ENCODE measurements at places on chromosomes 12 and 14.
A peak's percentile ranks its signal among the peaks of the same experiment; 100 is the strongest.

GRCh38 chr12:85775091-85775490 lies 61.1 kb downstream of the RASSF9 start:
- DNase-seq = no peak

GRCh38 chr14:96567289-96567899 lies 65.2 kb downstream of the PAPOLA start:
- peak; percentile 62 for DNase-seq

- no peak for DNase-seq
Measured at GRCh38 chr14:50360851-50361250, 35.8 kb downstream of the CDKL1 start.

- no peak for DNase-seq
Measured at GRCh38 chr14:93185349-93185720, 218 bp downstream of the LYSET start.

DNA sequence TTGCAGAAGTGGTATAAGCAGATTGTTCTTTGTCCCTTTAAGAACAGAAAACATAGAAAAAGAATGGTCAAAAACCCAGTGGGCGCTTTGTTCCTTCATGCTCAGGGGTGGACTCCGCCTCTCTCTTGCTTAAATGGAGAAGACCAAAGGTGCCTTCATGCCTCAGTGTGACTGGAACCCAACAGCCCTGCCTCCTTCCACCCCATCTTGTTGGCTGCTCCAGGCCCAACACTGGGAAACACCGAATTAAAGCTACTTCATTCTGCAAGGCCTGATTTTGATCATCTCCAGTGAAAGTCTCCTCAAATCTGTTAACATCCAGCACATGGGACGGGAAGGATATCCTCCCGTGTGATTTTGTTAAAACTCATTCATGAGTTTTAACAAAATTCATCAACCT lies 103.7 kb downstream of the BCL11B start:
- no peak for DNase-seq

DNA sequence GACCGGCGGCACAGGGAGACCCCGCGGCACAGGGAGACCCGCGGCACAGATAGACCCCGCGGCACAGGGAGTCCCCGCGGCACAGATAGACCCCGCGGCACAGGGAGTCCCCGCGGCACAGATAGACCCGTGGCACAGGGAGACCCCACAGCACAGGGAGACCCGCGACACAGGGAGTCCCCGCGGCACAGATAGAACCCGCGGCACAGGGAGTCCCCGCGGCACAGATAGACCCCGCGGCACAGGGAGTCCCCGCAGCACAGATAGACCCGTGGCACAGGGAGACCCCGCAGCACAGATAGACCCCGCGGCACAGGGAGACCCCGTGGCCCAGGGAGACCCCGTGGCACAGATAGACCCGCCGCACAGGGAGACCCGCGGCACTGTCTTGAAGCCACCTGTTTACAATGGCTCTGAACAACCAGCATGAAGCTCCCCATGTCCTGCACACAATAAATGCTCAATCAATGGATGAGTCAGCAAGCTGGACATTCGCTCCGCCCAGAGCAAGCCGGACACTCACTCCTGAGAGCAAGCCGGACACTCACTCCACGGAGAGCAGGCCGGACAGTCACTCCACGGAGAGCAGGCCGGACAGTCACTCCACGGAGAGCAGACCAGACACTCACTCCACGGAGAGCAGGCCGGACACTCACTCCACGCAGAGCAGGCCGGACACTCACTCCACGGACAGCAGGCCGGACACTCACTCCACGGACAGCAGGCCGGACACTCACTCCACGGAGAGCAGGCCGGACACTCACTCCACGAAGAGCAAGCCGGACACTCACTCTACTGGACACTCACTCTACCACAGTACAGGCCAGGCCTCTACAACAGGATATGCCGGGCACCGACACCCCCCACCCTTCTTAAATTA lies 121.9 kb downstream of the RFLNA start:
- DNase-seq = no peak

DNA sequence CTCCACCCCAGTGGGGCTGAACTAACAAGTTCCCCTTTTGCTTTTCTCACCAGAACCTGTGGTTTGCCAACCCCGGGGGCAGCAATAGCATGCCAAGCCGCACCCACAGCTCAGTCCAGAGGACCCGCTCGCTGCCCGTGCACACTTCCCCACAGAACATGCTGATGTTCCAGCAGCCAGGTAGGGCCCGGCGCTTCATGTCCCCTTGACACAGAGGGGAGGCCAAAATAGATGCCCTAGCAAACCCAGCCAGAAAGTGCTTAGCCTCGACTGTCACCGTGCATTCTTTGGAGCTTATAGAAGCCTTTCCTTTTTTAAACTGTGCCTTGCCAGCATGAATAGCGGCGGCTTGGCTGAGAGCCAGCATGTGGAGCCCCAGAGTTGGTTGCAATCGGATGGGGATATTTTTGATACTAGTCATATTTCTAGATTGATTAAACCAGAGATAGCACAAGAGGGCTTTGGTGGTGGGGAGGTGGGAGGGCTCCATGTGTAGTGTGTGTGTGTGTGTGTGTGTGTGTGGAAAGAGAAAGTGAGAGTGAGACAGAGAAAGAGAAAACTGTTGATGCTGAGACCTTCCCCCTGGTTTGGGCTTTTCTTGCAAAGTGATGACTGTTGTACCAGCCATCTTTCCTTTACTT lies 126.1 kb downstream of the GCH1 start:
- peak; percentile 86 for DNase-seq

DNA sequence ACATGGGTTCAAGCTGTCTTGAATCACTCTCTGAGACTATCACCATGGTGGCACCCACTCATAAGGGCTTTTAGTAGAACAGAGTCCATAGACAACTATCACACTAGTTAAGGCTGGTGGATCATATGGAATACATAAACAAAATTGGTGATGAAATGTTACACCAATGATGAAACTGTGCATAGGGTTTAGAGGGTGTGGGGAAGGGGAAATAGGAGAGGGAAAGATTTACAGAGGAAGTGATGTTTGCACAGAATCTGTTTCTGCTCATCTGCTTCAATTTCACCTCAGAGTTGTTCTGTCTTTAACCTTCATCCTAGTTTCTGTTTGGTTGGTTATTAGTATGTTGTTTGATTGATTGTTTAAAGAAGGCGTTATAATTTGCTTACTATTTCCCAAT lies 2.4 kb upstream of the RXYLT1 start:
- DNase-seq = no peak

GRCh38 chr12:120394483-120395367 lies 25.8 kb upstream of the MSI1 start:
- DNase-seq = no peak
